Activated naive CD4-positive, alpha-beta T cell treated with anti-CD3 and anti-CD28 coated beads for 36 hours (primary cell): ENCODE measurements at places on chromosomes 4 and X. TPM values are rescaled to one million over a fixed set of nuclear protein-coding genes. Genes with fewer than 3 reads are reported as not detected.
A peak's percentile ranks its signal among the peaks of the same experiment; 100 is the strongest.

The AGA gene
- 14.4 TPM for total RNA-seq

The SORCS2 gene
- 0.07 TPM for total RNA-seq

DNA sequence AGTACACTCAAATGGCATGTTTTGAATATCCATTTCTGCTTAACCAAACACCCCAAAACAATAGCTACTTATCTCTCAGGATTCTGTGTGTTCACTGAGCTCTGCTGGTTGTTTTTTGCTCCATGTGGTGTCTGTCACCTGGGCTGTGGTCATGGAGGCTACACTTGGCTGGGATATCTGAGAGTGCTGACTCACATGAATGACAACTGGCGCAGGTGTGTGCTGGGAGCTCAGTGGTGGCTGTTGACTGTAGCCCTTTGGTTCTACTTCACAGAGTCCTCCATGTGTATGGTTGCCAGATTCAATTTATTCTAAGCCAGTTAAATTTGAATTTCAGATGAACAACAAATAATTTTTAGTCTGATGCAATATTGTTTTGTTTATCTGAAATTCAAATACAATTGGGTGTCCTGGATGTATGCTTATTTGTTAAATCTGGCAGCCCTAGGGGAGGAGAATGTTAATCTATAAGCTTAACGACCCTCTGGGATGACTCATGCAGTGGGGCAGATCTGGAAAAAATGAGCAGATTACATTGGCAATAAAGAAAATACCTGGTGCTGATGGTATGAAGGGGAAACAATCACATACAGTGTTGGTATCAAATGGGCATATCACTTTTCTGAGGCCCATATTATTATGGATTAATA is 28.2 kb upstream of the TCEAL4 start:
- no peak for DNase-seq

GRCh38 chrX:119784747-119785446 is 6.5 kb downstream of the RPL39 start:
- peak; percentile 48 for DNase-seq

GRCh38 chr4:1777822-1778641 is 15.1 kb upstream of the FGFR3 start:
- DNase-seq, result no peak

DNA sequence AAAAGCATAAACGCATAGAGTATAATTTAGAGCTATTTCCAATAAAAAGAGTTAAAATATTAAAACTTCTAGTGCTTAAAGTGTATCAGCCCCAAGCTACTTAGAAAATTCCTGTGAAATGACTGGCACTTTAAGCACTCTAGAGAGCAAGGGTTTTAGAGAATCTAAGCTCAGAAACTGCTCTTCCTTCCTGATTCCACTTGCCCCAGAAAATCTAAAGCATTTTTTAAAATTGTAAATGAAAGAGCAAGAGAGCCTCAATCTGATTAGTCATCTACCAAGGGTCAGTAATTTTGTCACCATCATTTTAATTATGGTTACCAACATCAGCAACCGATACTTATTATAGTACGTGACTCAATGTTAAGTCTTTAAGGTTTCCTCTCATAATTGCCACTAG is 25.0 kb downstream of the CTPS2 start:
- DNase-seq, result no peak
